Activated CD4-positive, alpha-beta T cell treated with anti-CD3 and anti-CD28 coated beads, Interleukin-2, amount 50 U/mL, for 16 hours (primary cell): ENCODE measurements at places on chromosomes 4 and X.

DNA sequence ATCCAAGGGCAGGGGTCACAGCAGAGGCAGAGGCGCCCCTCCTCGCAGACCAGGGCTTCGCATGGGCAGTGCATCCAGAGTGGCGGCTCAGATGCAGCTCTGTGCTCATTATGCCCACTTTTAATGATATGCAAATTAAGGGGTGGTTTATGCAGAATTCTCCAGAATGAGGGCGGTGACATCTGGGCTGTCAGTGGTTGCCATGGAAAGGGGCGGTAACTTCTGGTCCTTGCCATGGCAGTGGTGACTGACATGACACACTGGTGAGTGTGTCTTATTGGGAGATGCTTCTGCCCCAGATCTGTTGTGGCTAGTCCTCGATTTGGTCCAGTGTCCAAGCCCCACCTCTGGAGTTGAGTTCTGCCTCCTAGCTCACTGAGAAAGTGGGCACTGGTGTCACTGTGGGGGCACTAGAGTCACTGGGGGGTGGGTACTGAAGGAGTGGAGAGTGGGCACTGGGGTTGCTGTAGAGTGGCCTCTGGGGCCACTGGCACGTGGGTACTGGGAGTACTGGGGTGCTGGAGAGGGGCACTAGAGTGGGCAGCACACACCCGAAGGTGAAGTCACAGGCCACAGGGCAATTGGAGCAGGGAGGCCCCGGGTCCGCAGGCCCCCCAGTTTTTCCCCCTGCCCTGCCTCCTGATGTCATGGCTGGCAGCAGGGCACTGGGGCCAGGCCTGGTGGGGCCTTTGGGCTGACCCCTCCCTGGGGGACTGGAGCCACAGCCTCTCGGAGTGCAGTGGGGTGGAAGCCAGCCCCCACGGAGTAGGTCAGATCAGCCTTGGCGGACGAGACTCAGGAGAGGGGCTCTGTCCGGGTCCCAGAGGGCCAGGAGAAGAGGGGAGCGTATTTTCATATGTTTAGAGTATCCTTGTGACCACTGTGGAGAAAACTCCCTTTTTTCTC lies 98.6 kb upstream of the NKX1-1 start:
- DNase-seq = no peak

- no peak for DNase-seq
These were observed 42.6 kb downstream of the GABRG1 start for GRCh38 chr4:46081248-46081647.

- no peak for DNase-seq
These were observed 39.4 kb downstream of the PPM1K start for GRCh38 chr4:88244816-88245579.

GRCh38 chr4:147480502-147480890 lies 401 bp upstream of the EDNRA start:
- DNase-seq = no peak

DNA sequence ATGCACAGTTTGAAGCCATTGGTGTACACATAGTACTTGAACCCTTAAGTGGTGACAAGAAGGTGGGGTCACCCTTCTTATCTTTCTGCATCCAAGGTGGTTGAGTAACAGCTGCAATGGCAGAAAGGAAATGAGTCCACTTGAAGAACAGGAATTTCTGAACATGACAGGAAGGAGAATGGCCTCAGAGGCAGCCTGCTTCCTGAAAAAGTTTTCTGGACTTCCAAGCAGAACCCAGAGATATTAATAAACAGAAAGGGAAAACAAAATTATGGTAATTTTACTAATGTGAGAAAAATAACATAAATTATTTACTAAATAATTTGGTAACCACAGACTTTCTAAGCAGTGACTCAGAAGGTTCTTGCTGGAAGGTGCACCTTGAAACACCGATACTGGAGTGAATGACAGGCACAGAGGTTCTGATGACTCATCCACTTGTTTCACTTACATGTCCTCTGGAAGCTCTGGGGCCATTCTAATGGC lies 119.9 kb upstream of the HS3ST1 start:
- DNase-seq = peak; percentile 8

DNA sequence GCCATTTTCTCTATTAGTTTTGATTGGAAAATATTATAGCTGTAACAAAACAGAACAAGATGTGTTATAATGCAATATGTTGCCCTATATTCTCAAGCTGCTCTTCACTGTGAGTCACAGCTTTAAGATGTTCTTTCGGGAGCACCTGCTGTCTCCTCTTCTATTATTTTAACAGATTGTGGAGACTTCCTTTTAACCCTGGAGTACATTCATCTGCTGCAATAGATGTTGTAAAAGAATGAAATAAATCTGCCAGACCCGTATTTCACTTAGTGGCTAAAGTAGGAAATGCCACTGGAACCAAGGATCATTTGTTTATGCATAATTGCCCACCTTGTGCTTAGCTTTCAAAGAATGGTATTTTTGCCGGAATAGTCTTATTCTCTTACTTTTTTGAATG lies 11.1 kb downstream of the LSM6 start:
- no peak for DNase-seq

DNA sequence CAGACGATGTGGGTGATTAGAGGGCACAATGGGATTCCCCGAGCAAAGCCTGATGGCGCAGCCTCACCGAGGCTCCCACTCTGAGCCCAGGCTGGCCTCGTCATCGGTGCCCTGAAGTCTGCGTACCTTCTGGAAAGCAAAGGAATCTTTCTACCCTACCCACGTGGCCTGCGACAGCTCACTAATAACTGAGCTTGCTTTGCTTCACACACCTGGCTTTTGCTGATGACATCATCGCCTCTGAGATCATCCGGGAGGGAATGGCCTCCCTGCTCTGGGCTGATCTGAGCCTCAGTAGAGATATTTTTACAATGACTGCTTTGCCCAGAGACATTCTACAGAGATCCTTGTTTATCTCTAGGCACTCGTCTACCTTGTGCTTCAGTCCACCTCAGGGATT lies 45.4 kb upstream of the PDLIM3 start:
- DNase-seq = no peak

DNA sequence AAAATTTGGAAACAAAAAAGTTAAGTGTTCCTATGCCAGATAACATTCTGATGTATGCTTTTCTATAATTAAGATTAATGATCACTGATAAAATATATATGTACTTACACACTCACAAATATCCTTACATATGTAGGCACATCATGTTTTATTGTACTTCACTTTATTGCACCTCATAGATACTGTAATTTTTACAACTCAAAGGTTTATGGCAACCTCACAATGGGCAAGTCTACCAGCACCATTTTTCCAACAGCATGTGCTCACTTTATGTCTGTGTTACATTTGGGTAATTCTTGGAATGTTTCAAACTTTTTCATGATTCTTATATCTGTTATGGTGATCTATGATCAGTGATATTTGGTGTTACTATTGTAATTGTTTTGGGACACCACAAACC lies 57.8 kb upstream of the GPRIN3 start:
- no peak for DNase-seq

- no peak for DNase-seq
These were observed 24.9 kb downstream of the SMARCAD1 start for GRCh38 chr4:94232519-94232918.

- no peak for DNase-seq
These were observed 229.0 kb upstream of the LCORL start for GRCh38 chr4:18250564-18250963.

DNA sequence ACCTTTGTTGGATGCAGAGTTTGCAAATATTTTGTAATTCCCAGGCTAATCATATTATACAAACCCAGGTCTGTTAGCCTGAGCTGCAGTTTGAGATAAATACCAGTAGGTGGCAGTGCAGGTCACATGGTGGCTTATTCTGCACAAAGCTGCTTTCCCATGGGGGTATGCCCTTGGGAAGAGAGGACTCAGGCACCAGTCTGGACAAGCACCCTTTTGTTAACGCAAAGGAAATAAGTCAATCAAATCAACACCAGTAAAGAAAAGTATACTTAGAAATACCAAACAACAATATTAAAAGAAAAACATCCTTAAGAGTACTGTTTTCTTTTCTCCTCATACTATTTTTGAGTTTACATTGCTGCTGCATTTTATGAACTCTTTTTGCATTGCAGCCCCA lies 389.0 kb upstream of the ZFP42 start:
- DNase-seq = peak; percentile 31

DNA sequence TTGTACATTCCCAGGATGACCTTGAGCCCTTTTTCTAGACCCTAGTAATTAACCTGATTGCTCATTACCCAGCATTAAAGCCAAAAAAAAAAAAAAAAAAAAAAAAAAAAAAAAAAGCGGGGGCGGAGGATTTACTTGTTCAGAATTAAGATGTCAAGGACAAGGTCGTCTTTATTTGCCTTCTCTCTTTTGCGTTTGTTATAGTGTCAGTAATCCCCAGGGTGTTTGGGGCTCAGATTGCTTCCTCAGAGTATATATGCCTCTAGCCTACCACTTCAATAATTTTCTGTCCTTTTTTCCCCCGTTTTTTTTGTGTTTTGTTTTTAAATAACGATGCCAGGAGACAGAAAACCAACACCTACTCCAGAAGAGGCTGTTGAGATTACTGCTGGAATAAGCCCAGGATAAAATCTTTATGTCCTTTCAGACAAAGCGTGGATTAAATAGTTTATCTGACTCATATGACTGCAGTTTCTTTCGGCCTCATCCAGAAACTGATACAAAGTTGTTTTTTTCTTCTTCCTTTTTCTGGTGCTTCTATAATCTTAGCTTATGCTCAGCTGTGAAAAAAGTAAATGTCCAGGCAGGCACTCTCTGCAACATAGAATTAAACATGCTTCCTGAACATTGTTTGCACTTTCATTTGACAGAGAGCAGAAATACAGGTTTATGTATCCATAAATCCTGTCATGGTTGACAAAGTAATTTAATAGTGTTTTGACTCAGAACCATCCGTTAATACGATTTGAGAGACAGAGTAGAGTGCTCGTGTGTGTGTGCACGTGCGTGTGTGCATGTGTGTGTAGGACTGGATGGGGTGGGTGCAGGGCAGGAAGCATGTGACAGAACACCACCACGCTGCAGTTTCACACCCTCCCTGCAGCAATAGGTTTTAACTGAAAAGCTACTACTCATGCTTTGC lies 138.6 kb downstream of the AFF1 start:
- DNase-seq = peak; percentile 88

- DNase-seq = no peak
These were observed 142.5 kb downstream of the PPARGC1A start for GRCh38 chr4:23747281-23747735.

- no peak for DNase-seq
These were observed 64.7 kb downstream of the TMEM156 start for GRCh38 chr4:38967260-38968095.

DNA sequence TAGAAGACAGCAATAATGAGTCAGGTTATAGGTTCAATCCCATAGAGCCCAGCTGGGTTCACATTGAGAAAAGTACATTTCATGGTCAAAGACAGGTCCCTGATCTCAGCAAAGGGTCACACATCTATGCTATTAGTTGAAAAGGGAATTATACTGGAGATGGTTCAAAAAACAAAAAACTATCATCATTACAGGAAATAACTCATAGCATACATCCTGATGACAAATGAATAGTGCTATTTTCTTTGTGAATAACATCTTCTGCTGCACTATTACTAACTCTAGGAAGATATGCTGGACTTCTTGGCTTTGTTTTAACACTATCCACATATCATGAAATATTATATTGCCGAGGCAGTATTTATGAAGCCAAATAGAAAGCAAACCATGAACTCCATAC lies 202.5 kb upstream of the MAB21L2 start:
- no peak for DNase-seq

GRCh38 chr4:108118505-108118904 lies 50.2 kb downstream of the LEF1 start:
- peak; percentile 58 for DNase-seq

- no peak for DNase-seq
These were observed 7.3 kb downstream of the GPRASP1 start for GRCh38 chrX:102658556-102658955.

GRCh38 chr4:125323654-125324053 lies 8.9 kb downstream of the FAT4 start:
- DNase-seq = no peak

- DNase-seq = no peak
These were observed 51.2 kb upstream of the PJA1 start for GRCh38 chrX:69216446-69216845.

- no peak for DNase-seq
These were observed 57.4 kb downstream of the BCORL1 start for GRCh38 chrX:130039847-130040246.

GRCh38 chr4:78217557-78217956 lies 160.4 kb downstream of the FRAS1 start:
- DNase-seq = no peak

GRCh38 chrX:12802741-12803140 lies 11.5 kb downstream of the PRPS2 start:
- no peak for DNase-seq

- DNase-seq = no peak
These were observed 161.8 kb upstream of the LDB2 start for GRCh38 chr4:17060230-17060629.

DNA sequence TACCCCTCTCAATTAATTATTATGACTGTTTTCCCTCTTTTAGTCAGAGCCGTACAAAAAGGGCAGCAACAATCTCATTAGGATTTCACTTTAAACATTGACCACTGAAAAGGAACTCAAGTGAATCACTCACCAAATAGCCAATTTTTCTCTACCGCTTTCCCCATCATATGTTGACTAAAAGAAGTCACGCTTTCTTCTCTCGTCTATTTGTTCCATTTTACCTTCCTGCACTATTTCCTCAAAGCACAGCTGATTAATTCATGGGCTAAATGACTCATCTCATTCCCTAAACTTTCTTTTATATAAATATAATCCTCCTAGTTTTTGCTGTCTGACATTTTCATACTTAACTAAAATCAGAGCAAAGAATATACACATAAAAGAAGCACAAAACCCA lies 8.2 kb downstream of the MID1 start:
- DNase-seq = no peak

DNA sequence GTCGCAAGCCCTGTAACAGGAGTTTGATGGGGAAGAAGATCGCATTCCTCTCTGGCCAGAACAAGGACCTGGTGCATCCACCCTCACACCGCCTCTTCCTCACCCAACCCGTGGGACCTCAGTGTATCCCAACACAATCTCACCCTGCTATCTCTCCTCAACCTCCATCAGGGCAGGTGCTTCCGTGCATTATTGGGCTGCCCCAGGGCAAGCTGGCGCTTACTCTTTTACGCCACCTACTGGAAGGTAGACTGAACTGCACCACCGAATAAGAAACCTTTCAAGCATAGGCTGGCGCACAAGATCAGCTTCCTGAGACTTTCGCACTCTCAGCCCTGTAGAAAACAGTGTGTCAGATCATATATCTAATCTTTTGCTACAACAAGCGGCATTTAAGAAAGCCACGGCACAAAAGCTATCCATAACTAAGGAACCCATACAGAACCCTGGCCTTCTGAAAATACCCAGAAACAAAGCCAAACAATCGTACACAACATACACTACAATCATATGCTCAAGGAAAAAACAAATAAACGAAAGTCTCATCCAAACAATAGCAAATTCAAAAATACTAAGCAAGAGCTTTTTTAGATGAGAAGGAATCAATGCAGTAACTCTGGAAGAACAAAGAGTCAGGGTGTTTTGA lies 209.3 kb downstream of the UGT8 start:
- DNase-seq = peak; percentile 64

DNA sequence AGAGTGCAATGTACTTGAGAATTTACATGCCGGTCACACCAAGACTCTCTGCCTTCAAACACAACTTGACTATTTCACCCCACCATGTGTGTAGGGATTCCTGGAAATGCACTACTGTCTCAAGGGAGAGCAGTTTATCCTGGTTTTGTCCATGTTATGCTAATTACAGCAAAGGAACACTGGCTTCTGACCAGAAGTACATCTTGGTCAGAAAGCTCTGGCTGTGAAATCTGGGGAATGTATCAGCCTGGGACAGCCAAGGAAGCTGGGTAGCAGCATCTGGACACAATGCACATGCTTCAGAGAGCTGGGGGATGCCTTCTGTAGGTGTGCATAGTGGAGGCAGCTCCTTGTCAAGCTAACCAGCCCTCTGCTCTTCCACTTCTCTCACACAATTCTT lies 1432.6 kb upstream of the TENM3 start:
- no peak for DNase-seq
